Left ventricle myocardium inferior (tissue), 1 donor: ENCODE measurements at places on chromosomes 12 and 14. TPM values are rescaled to one million over a fixed set of nuclear protein-coding genes. Genes with fewer than 3 reads are reported as not detected.
A peak's percentile ranks its signal among the peaks of the same experiment; 100 is the strongest.

The ATL1 gene
- total RNA-seq: 1.6 TPM

The SDS gene
- total RNA-seq: not detected

The LRFN5 gene
- total RNA-seq: 0.30 TPM

The ARHGEF25 gene
- 9.7 TPM for total RNA-seq

The RTN1 gene
- 0.80 TPM for total RNA-seq

The AKAP3 gene
- total RNA-seq: 2.7 TPM

The LRRK2 gene
- total RNA-seq: 6.7 TPM

The TECPR2 gene
- 20.0 TPM for total RNA-seq

The IL22 gene
- total RNA-seq: not detected

- no peak for DNase-seq
- no peak overlapping the region for H3K4me3 ChIP-seq
- no peaks in the 10 kb centered on the region for H3K27me3 ChIP-seq
- H3K27ac ChIP-seq: no peak overlapping the region
- H3K36me3 ChIP-seq: peaks cover 20% of the 10 kb centered on the region
Measured at GRCh38 chr12:38669530-38669929, 235.9 kb downstream of the CPNE8 start.

GRCh38 chr12:76346798-76347420 is 1.3 kb downstream of the BBS10 start:
- peak overlapping the region; percentile 92 for H3K27ac ChIP-seq
- no peak for DNase-seq
- no peaks in the 10 kb centered on the region for H3K27me3 ChIP-seq

DNA sequence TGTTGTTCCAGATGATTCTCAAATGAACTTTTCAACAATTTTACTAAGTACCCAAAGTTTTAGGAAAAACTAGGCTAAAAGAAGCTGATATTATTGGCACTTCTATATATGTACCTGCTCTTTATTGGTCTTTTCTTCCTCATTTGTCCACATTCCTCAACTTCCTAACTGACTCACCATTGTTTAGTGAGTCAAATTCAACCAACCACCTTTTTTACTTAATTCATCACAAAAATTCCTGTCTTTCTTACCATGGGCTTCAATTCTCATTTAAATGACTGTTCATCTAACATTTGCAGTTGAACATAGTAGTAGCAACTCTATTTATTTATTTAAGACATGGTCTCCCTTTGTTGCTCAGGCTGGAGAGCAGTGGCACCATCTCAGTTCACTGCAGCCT is 47.6 kb upstream of the SLC2A13 start:
- no peak overlapping the region for H3K4me3 ChIP-seq
- no peaks in the 10 kb centered on the region for H3K27me3 ChIP-seq
- H3K4me1 ChIP-seq: no peaks in the 10 kb centered on the region
- no peak overlapping the region for H3K27ac ChIP-seq
- no peaks in the 10 kb centered on the region for H3K36me3 ChIP-seq

DNA sequence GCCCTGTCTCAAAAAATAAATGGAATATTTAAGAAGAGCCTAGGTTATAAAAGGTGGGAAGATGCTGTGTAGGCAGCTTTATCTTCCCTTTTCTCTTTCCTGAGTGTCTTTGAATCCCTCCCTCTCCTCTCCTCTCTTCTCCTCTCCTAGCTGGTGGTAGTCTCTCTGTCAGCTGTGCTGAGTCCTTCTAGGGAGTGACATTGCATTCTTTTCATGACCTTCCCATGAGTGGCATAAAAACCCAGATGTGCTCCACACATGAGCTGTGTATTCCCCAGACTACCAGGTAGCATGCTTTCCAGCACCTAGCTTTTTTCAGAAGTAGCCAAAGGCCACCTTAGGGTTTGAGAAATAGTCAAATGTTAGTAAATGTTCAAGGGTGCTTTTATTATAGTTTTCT is 23.6 kb downstream of the SAMD4A start:
- no peak for DNase-seq
- H3K27ac ChIP-seq: peak overlapping the region; percentile 8
- no peak overlapping the region for H3K4me3 ChIP-seq
- peaks cover 70% of the 10 kb centered on the region for H3K4me1 ChIP-seq
- no peaks in the 10 kb centered on the region for H3K27me3 ChIP-seq

- H3K4me1 ChIP-seq: peaks cover 59% of the 10 kb centered on the region
- H3K27ac ChIP-seq: peak overlapping the region; percentile 71
Measured at GRCh38 chr12:104462931-104463339, 6.2 kb downstream of the CHST11 start.

GRCh38 chr14:58408681-58409215 is 13.0 kb downstream of the TOMM20L start:
- H3K27me3 ChIP-seq: no peaks in the 10 kb centered on the region
- no peaks in the 10 kb centered on the region for H3K4me1 ChIP-seq
- no peak for DNase-seq
- no peak overlapping the region for H3K27ac ChIP-seq
- no peak overlapping the region for H3K4me3 ChIP-seq
- H3K36me3 ChIP-seq: peaks cover 55% of the 10 kb centered on the region

- H3K36me3 ChIP-seq: peaks cover 13% of the 10 kb centered on the region
- DNase-seq: peak; percentile 77
- peaks cover 53% of the 10 kb centered on the region for H3K4me1 ChIP-seq
- H3K4me3 ChIP-seq: peak within 1 kb of the TSS; percentile 90
- no peaks in the 10 kb centered on the region for H3K27me3 ChIP-seq
Measured at GRCh38 chr12:25958428-25959070, at the start of gene RASSF8. Gene RASSF8, plus strand, starts transcription at chr12:25958682. Its CDS starts 96,662 bp downstream, at chr12:26055344.

GRCh38 chr14:87214558-87214957 is 778.4 kb downstream of the GALC start:
- no peak for DNase-seq
- H3K27me3 ChIP-seq: no peaks in the 10 kb centered on the region

DNA sequence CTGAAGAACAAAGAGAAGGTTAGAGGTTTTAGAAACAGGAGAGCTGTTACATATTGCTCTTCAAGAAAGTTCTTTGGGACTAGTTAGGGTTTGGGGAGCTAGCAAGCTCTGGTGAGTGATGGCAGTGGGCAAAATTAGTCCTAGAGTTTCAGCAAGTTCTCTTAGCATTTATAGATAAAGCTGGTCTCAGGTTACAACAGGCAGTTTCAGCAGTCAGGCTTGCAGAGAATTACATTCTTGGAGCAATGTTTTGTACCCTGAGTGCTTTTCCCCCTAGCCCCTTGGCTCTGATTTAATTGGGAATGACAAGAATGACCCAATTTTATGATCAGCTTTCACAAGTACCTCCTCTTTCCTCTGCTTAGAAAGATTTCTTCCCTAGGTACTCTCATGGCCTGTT is 21.4 kb upstream of the EID3 start:
- H3K4me3 ChIP-seq: no peak overlapping the region
- peaks cover 14% of the 10 kb centered on the region for H3K4me1 ChIP-seq

- H3K27ac ChIP-seq: no peak overlapping the region
- H3K36me3 ChIP-seq: no peaks in the 10 kb centered on the region
- no peak overlapping the region for H3K4me3 ChIP-seq
- no peak for DNase-seq
- peaks cover 3% of the 10 kb centered on the region for H3K4me1 ChIP-seq
Measured at GRCh38 chr12:4111010-4111409, 162.6 kb upstream of the CCND2 start.

- peaks cover 44% of the 10 kb centered on the region for H3K36me3 ChIP-seq
- H3K27ac ChIP-seq: no peak overlapping the region
- H3K4me3 ChIP-seq: no peak overlapping the region
- no peak for DNase-seq
- H3K4me1 ChIP-seq: no peaks in the 10 kb centered on the region
Measured at GRCh38 chr14:21350539-21350938, 33.3 kb downstream of the SUPT16H start.

- peaks cover 83% of the 10 kb centered on the region for H3K4me1 ChIP-seq
- peak overlapping the region; percentile 100 for H3K27ac ChIP-seq
- peaks cover 31% of the 10 kb centered on the region for H3K36me3 ChIP-seq
- H3K27me3 ChIP-seq: no peaks in the 10 kb centered on the region
- DNase-seq: peak; percentile 83
- peak overlapping the region; percentile 95 for H3K4me3 ChIP-seq
Measured at GRCh38 chr12:57089271-57090245, 644 bp downstream of the NAB2 start.

DNA sequence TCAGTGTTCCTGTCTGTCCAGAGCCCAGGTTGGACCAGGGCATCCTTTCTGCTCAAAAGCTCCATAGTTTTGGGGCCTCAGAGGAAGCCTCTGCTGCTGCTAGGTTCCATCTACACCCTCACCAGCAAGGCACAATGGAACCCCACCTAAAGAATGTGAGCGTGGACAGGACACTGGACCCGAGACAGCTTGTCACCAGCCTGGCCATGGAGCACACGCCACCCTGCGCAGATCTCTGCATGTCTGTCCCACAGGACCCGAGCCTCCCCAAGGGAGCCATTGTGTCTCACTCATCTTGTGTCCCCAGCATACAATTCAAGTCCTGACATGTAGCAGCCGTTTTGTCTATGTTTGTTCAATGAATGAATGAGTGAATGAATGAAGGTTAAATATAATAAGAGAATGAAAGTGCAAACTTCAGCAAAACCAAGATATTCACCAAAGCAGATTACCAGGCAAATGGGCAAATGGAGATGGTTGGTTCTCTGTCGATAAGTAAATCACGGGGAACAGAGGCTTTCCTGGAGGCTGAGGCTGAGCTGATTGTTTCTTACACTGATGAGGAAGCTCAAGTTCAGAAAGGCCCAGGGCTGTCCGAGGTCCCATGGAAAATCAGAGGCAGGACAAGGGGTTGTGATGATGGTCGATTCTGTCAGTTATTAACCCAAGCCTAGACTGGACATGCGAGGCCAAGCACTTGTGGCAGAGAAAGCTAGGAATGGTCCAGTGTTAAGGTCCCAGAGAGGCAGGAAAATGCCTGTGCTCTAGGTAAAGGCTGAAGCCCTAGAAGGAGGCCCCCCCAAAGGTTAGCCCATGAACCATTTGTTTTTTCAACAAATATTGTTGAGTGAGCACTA is 27.0 kb downstream of the SERPINA3 start:
- no peak overlapping the region for H3K4me3 ChIP-seq
- no peaks in the 10 kb centered on the region for H3K36me3 ChIP-seq
- peaks cover 16% of the 10 kb centered on the region for H3K27me3 ChIP-seq
- H3K27ac ChIP-seq: no peak overlapping the region
- DNase-seq: no peak
